Smooth muscle cell of trachea (primary cell): ENCODE measurements at places on chromosomes 3 and 15. TPM values are rescaled to one million over a fixed set of nuclear protein-coding genes. Genes with fewer than 3 reads are reported as not detected.

INAFM2 gene
- 5.4 and 15.7 TPM in 2 replicates for total RNA-seq

BSN gene
- total RNA-seq, result under 0.01 and 0.17 TPM in 2 replicates

SCAMP5 gene
- 0.15 and 2.2 TPM in 2 replicates for total RNA-seq

TTC23 gene
- total RNA-seq, result 30.6 and 35.6 TPM in 2 replicates

SLC12A1 gene
- total RNA-seq, result not detected in 2 replicates

GOLGA6D gene
- total RNA-seq, result 0.17 TPM in 1 of 2 replicates, not detected in the other

OR4M2 gene
- not detected in 2 replicates for total RNA-seq

MASP1 gene
- total RNA-seq, result 33.2 and 178 TPM in 2 replicates

ATP10A gene
- 3.5 and 5.8 TPM in 2 replicates for total RNA-seq

SMCO1 gene
- not detected in 2 replicates for total RNA-seq

NRG4 gene
- 0.15 TPM in 1 of 2 replicates, not detected in the other for total RNA-seq

ADCY5 gene
- total RNA-seq, result 0.44 and 0.66 TPM in 2 replicates

ZBTB11 gene
- total RNA-seq, result 22.5 and 23.0 TPM in 2 replicates

OR5K2 gene
- not detected in 2 replicates for total RNA-seq

ASTE1 gene
- total RNA-seq, result 7.7 and 8.6 TPM in 2 replicates

ZNF860 gene
- 0.17 and 1.0 TPM in 2 replicates for total RNA-seq

ACTC1 gene
- total RNA-seq, result not detected in 2 replicates

GOLGA6L4 gene
- total RNA-seq, result 1.2 and 3.6 TPM in 2 replicates

FOXB1 gene
- not detected in 2 replicates for total RNA-seq

LMOD3 gene
- under 0.01 and 0.15 TPM in 2 replicates for total RNA-seq

CCDC14 gene
- 38.7 and 60.4 TPM in 2 replicates for total RNA-seq

ANKUB1 gene
- not detected in 2 replicates for total RNA-seq

CACNA2D2 gene
- total RNA-seq, result not detected in 2 replicates

HGD gene
- 0.17 and 0.29 TPM in 2 replicates for total RNA-seq

ADAMTS7 gene
- 3.8 and 10.9 TPM in 2 replicates for total RNA-seq

SEMA3B gene
- 26.0 and 88.5 TPM in 2 replicates for total RNA-seq

CCDC50 gene
- total RNA-seq, result 105 and 112 TPM in 2 replicates

METTL6 gene
- total RNA-seq, result 27.8 and 36.1 TPM in 2 replicates

CHRFAM7A gene
- under 0.01 and 0.17 TPM in 2 replicates for total RNA-seq

CCDC9B gene
- 21.2 and 39.2 TPM in 2 replicates for total RNA-seq

CLRN1 gene
- total RNA-seq, result not detected in 2 replicates

CNTN3 gene
- 1.7 and 3.0 TPM in 2 replicates for total RNA-seq

SPINT1 gene
- 0.15 and 0.17 TPM in 2 replicates for total RNA-seq

FBLN2 gene
- 195 and 656 TPM in 2 replicates for total RNA-seq

PRC1 gene
- total RNA-seq, result 15.7 and 229 TPM in 2 replicates

NEK11 gene
- total RNA-seq, result 7.1 and 11.6 TPM in 2 replicates

KCNH8 gene
- not detected in 2 replicates for total RNA-seq
